ENCODE measurements at places on chromosomes 4 and X.

- no peak for DNase-seq
Observed at GRCh38 chr4:22719218-22719617, 26.5 kb downstream of the GBA3 start.

- no peak for DNase-seq
Observed at GRCh38 chr4:140219567-140219966, 65.6 kb upstream of the MAML3 start.

- no peak for DNase-seq
Observed at GRCh38 chrX:10892621-10893225, 218.4 kb upstream of the HCCS start.

DNA sequence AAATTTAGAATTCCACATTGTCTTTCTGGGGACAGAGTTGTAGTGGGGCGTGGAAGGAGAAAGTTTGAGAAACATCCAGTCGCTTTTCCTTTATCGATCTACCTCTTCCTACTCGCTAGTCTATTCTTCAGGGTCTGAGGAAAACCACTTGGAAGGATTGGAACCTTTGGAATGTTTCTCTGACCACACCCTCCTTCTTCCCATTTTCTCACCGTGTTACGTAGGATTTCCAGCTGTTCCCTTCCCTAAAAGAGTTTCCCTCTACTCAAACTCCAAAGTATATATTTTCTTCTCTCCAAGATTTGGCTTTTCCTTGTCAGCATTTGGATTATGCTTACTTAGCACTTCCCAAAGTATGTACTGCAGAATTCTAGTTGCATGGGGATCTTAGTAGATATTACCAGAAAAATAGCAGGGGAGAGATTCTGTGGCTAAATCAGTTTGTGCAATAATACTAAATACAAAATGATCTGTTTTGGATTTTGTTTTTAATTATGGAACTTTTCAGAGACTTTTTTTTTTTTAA lies 4.9 kb downstream of the ENPEP start:
- no peak for DNase-seq
